Suprapubic skin (tissue), 4 donors: ENCODE measurements at places on chromosomes 4 and X.

DNA sequence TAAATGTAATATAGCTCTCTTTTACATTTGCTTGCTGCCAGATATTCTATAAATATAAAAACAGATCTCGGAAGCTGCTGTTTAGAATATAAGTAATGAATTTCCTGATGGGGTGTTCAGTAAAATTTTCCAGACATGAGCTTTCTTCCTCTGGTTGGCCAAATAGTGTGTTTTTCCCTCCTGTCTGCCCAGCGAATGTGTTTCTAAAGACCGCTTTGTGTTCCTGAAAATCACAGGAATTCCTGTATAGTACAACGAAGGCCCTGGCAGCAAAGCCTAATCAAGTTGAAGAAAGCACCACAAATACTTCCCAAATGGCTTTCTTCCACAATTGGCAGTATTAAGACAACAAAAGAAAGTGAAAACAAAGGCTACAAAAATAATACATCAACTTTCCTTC is 494.1 kb downstream of the INPP4B start:
- H3K4me3 ChIP-seq, result no peak overlapping the region
- H3K27ac ChIP-seq, result no peak overlapping the region
- H3K36me3 ChIP-seq, result no peaks in the 10 kb centered on the region
- H3K27me3 ChIP-seq, result no peaks in the 10 kb centered on the region

DNA sequence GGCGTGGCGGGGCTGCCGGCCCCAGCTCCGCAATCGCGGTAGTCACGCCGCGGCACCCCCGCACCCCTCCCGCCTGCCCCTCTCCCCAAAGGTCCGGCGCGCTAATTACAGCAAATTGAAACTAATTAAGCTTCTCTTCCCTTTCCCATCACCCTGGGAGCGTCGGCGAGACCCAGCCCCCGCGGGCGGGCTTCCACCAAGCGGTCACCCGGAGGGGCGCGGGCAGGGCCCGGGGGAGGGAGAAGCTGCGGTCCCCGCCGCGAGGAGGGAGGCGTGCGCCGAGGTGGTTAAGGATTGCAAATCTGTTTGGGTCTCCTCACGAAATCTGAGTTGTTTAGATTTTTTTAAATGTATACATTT is 13.1 kb downstream of the ARX start:
- peaks cover 36% of the 10 kb centered on the region for H3K4me1 ChIP-seq
- peak overlapping the region; percentile 29 for H3K4me3 ChIP-seq
- H3K27me3 ChIP-seq, result peaks cover 51% of the 10 kb centered on the region
- no peaks in the 10 kb centered on the region for H3K36me3 ChIP-seq
- no peak for DNase-seq
- H3K27ac ChIP-seq, result no peak overlapping the region

DNA sequence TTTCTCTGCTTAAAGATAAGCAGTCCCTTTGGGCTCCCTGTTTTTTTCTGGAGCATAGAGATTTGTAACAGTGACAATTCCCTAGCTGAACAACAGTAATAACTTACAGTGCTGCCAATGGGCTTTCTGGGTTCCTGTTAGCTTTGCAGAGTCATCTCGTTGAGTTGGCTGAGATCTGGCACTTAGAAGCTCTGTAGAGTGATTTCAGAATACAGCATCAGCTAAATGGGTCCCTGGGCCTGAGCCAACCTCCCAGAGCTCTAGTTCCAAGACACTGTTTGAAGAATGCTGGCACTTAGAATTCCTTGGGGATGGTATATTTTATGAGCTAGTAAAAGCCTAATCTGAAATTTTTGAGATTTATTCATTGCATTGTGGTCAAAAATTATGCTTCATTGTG is 43.5 kb upstream of the SERTM2 start:
- DNase-seq, result peak; percentile 74
- H3K4me3 ChIP-seq, result no peak overlapping the region
- H3K27ac ChIP-seq, result no peak overlapping the region

DNA sequence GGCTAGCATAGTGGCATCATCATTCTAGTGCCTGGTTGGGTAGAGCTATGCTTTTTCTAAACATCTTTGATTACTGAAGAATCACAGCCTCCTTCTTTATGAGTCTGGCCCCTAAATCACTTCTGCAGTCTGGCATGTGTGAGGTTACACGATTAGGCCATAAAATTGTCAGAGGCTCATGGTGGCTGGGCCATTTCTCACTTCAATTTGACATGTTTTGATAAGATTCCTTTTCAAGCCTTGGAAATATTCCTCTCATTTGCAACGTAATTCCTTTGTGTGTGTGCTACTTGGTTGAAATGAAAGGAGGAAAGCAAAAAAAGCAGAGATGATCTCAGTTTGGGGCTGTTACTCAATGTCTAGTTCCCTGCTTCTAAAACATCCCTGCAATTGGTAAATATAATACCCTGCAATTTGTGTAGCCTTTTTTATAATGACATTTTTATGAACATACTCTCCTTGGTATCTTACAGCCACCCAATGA is 6.2 kb downstream of the CCKAR start:
- H3K36me3 ChIP-seq, result no peaks in the 10 kb centered on the region
- no peaks in the 10 kb centered on the region for H3K4me1 ChIP-seq
- H3K4me3 ChIP-seq, result no peak overlapping the region
- H3K27ac ChIP-seq, result no peak overlapping the region
- DNase-seq, result no peak

DNA sequence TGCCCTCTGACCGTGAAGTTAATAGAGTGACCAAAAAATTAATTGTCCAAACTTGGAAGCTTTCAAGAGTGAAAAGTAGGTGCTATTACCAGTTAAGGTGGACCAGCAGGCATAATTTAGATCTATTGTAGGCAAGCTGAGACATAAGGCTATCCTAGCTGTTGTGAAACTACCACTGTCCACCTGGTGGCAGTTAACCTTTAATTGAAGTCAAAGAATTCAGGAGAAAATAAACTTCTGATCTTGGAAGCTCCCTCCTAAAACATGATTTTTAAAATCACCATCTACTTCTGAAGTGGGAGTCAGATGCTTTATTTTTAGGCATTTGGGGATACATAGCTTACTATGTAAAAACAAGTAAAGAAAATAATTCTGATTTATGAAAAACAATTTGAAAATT is 636.3 kb upstream of the HTR2C start:
- DNase-seq, result no peak
- H3K4me3 ChIP-seq, result no peak overlapping the region
- H3K27ac ChIP-seq, result no peak overlapping the region
- H3K36me3 ChIP-seq, result no peaks in the 10 kb centered on the region
- no peaks in the 10 kb centered on the region for H3K27me3 ChIP-seq

GRCh38 chrX:56833626-56834025 is 104.6 kb downstream of the NBDY start:
- H3K36me3 ChIP-seq, result no peaks in the 10 kb centered on the region
- H3K4me1 ChIP-seq, result no peaks in the 10 kb centered on the region
- no peaks in the 10 kb centered on the region for H3K27me3 ChIP-seq
- no peak overlapping the region for H3K4me3 ChIP-seq

DNA sequence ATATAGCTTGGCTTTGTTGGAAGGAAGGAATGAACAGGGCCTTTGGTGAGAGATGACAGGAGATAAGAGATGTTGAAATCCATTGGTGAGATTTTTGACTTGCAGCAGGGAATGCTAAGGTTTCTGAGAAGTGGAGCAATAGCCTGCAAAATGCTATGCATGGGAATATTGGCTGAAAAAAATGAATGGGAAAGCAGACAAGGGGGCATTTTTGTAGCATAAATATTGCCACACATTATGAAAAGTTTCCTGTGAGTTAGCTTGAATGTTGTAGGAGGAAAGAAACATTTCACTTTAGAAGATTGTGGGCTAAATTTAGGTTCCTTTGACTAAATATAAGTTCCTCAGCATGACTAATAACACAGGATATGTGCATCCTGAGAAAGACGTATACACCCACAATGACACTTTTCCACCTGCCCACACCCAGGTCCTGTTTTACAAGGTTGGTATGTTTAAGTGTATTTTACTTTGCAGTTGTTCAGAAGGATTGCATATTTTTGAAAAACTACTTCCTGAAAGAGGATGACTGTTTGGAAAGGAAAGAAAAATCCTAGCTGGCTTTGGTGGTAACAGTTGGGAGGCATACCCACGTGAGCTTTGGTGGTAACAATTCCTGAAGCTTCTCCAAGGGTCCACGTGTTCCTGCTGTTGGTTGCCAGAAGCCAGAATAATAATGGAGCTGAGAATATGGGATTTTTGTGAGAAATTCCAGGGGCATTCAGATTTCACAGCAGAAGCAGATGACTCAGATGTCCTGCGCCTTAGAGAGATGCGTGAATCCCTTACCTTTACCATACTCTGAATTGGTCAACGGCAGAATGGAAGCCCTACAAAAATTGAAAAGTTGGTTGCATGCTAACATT is 28.5 kb downstream of the PHEX start:
- DNase-seq, result no peak
- no peaks in the 10 kb centered on the region for H3K27me3 ChIP-seq
- no peaks in the 10 kb centered on the region for H3K36me3 ChIP-seq
- H3K27ac ChIP-seq, result no peak overlapping the region

- H3K36me3 ChIP-seq, result no peaks in the 10 kb centered on the region
- DNase-seq, result no peak
- no peak overlapping the region for H3K4me3 ChIP-seq
- H3K27me3 ChIP-seq, result no peaks in the 10 kb centered on the region
- H3K27ac ChIP-seq, result no peak overlapping the region
- H3K4me1 ChIP-seq, result no peaks in the 10 kb centered on the region
These were observed 4.1 kb upstream of the CSF2RA start for GRCh38 chrX:1264556-1264955.

GRCh38 chrX:129748305-129748704 is 9.5 kb downstream of the XPNPEP2 start:
- no peak overlapping the region for H3K27ac ChIP-seq
- H3K4me3 ChIP-seq, result no peak overlapping the region
- no peaks in the 10 kb centered on the region for H3K36me3 ChIP-seq
- H3K4me1 ChIP-seq, result no peaks in the 10 kb centered on the region
- no peaks in the 10 kb centered on the region for H3K27me3 ChIP-seq

GRCh38 chr4:176744091-176744490 is 48.6 kb downstream of the VEGFC start:
- H3K27me3 ChIP-seq, result no peaks in the 10 kb centered on the region
- no peak overlapping the region for H3K27ac ChIP-seq
- H3K36me3 ChIP-seq, result no peaks in the 10 kb centered on the region
- H3K4me1 ChIP-seq, result no peaks in the 10 kb centered on the region
- no peak for DNase-seq

DNA sequence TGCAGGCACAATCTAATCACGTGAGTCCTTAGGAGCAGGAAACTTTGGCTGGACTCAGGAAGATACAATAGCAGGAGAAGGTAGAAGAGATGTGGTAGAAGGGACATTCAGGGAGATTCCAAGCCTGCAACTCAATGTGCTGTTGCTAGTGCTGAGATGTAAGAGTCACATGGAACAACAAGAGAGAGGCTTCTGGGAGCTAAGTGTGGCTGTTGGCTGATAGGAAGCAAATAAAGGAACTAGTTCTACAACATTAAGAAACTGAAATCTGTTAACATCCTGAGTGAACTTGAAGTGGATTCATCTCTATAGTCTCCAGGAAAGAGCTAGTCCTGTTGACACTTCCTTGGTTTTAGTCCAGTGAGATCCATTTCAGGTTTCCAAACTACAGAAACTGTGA is 1207.4 kb downstream of the ADGRL3 start:
- H3K4me1 ChIP-seq, result no peaks in the 10 kb centered on the region
- no peak for DNase-seq
- H3K27me3 ChIP-seq, result no peaks in the 10 kb centered on the region
- H3K36me3 ChIP-seq, result no peaks in the 10 kb centered on the region
- no peak overlapping the region for H3K4me3 ChIP-seq

DNA sequence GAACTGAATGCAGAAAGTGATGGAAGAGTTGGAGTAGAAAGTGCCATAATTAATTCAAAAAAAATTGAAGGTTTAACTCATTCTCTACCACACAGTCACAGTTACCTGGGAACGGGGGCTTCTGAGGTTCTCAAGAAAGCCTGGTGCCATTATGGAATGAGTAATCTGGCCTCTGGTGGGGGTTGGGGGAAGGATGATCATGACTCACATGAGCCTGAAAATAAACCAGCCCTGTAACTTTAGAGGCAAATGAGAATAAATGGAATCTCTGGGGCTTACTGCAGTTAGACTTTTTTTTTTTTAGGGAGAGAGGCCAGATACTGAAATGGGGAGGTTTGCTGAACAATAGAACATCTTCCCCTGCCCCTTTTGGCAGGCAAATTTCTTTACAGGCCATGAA is 55.3 kb downstream of the SOD3 start:
- H3K27me3 ChIP-seq, result no peaks in the 10 kb centered on the region
- DNase-seq, result no peak
- H3K4me1 ChIP-seq, result peaks cover 10% of the 10 kb centered on the region
- H3K36me3 ChIP-seq, result peaks cover 7% of the 10 kb centered on the region
- no peak overlapping the region for H3K27ac ChIP-seq
- no peak overlapping the region for H3K4me3 ChIP-seq
